T-cell (primary cell): ENCODE measurements at places on chromosomes 7 and 10. TPM values are rescaled to one million over a fixed set of nuclear protein-coding genes. Genes with fewer than 3 reads are reported as not detected.

GRCh38 chr10:132166216-132166950 lies 20.4 kb upstream of the DPYSL4 start:
- no peak for DNase-seq

- DNase-seq: no peak
Measured at GRCh38 chr7:131488361-131488760, 68.1 kb downstream of the PODXL start.

- no peak for DNase-seq
Measured at GRCh38 chr10:92238054-92238585, 52.8 kb downstream of the CPEB3 start.

DNA sequence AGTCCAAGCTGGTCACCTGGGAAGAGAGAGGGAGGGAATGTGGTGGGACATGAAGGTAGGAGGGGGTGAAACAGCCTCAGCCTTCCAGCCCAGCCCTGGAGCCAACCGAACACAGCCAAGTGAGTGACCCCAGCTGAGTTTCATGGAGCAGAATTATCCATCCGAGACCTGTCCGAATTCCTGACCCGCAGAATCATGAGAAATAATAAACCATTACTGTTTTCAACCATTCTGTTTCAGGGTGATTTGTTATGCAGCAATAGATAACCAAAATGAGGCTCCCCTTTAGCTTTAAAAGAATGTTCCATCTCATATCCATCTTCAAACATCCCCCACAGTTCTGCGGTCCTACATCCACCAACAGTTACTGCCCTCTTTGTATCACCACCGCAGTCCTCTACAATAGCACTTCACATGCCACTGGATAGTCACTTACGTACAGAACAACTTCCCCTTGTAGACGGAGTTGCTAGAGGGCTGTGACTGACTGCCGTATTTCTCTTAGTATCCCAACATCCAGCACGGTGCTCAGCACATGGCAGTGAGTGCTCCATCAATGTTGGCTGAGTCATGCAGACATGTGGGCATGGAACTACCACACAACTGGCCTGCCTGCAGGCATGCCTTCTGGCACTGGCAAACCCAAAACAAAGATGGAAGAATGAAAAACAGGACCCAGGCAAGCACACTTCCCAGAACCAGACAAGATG lies 18.5 kb downstream of the KIAA1549 start:
- no peak for DNase-seq

The PARP12 gene
- 108 TPM for total RNA-seq

The SPDYE2 gene
- 0.77 TPM for total RNA-seq

The BTBD16 gene
- total RNA-seq: not detected
